ENCODE measurements at places on chromosomes 2 and 18.

- no peak for DNase-seq
Observed at GRCh38 chr2:98012561-98012991, 16.8 kb upstream of the TMEM131 start.

GRCh38 chr2:96245609-96246390, 20.0 kb downstream of the TMEM127 start:
- DNase-seq, result no peak

GRCh38 chr2:187453078-187453641, 5.1 kb upstream of the CALCRL start:
- no peak for DNase-seq

DNA sequence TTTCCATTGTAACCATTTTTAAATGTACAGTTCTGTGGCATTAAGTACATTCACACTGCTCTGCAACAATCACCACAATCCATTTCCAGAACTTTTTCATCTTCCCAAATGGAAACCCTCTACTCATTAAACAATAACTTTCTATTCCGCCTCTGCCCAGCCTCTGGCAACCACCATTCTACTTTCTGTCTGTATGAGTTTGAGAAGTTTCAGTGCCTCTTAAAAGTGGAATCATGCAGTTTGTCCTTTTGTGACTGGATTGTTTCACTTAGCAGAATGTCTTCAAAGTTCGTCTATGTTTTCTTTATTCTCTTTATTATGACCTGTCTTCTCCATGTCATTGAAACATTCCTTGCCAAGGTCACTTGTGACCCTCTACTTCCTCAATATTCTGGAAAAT, 22.0 kb upstream of the PELI1 start:
- no peak for DNase-seq

DNA sequence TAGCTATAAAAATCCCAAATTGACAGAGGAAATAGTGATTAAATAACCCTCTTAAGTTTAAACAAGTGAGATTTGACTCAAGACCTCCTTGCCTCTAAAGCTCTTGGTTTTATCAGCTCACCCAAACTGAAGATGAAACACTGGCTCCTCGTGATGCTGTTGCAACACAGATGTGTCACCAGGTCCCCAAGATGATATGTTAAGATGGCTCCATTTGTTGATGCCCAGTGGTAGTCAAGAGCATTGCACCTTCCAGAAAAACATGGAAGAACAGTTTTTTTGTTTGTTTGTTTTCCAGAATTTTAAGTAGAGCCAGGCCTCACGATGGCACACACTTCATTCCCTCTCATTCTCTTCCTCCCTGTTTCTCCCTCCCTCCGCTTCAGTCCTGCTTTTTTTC, 399.8 kb downstream of the TXNL1 start:
- no peak for DNase-seq
